ENCODE measurements at places on chromosomes 1 and 21.

- no peak for DNase-seq
Observed at GRCh38 chr1:66286307-66286706, 247.6 kb upstream of the SGIP1 start.

DNA sequence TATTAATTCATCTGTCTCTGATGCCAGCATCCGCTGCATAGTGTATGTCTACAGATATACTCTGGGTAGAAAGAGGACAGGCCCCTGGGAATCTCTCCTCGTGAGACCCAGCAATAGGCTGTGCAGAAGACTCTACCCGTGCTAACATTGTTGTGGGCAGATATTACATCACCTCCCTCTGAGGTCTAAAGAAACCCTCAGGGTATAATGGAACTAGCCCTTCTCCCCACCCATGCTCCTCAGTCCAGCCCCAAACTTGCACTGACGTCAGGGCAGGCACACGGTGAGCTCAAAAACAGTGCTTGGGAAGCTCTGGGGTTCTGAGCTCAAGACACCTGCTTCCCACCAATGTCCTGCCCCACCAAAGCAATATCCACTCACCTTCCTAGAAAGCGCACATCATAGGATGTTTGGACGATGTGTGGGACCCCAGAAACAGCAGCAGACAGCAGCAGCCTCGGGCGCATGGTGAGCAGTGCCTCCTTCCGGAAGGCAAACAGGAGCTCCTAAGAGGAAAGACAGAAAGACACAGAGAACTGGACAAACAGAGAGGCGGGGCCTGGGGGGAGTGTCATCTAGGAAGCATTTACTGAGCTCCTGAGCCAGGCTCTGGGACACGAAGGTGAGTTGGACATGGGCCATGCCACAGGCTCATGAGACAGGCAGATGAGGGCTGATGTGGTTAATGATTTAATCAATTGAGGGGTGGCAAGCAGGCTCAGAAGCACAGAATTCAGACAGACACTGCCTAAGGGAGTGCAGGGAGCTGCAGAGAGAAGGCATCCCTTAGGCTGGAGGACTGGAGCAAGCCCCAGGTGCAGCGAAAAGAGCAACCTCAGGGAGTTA lies 4.8 kb downstream of the OVGP1 start:
- DNase-seq, result peak; percentile 57

DNA sequence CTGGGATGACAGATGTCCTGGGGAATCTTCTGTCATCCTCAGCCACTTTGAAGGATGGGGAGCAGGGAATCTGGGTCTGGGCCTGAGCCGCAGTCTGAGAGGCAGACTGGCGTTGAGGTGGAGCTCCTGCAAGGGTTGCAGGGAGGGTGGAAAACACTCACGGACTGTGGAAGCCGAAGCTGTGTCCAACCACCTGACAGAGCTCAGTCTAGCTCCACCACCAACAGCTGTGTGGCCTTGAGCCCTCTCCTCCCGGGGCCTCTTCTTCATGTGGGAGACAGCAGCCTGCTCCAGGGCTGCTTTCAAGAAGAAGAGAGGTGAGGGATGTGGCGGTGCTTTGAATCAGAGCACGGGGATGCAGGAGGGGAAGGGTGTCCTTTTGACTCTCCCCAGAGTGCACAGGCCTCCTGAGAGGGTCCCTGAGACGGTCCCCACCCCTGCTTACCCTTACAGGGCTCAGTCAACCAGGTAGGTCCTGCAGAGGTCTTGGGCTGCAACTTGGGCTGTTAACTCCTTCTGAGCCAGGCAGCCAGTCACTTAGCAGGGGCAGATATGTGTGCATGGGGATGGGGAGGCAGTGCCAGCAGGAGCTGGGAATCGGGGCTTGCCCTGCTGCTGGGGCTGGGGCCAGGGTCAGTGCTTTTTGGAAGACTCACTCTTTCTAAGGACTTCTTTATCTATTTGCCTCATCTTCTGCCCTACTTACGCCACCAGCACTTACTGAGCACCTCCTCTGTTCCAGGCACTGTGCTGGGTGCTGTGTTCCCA lies 216.3 kb downstream of the PTPRU start:
- DNase-seq, result no peak

GRCh38 chr1:34896612-34897011 lies 32.8 kb downstream of the DLGAP3 start:
- no peak for DNase-seq

DNA sequence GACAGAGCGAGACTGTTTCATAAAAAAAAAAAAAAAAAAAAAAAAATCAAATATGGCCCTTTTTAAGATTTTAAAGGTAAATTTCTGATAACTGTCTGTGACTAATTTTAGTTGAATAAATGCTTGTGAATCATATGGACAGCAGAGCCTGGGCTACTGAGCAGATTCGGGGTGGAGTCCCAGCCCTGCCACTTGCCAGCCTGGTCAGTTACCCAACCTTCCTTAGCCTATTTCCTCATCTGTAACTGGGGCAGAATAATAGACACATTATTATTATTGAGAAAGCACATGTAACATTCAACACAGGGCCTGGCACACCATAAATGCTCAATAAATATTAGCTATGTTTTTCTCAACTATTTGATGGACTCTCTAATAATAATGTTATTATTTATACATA lies 11.2 kb upstream of the H3-3A start:
- no peak for DNase-seq

DNA sequence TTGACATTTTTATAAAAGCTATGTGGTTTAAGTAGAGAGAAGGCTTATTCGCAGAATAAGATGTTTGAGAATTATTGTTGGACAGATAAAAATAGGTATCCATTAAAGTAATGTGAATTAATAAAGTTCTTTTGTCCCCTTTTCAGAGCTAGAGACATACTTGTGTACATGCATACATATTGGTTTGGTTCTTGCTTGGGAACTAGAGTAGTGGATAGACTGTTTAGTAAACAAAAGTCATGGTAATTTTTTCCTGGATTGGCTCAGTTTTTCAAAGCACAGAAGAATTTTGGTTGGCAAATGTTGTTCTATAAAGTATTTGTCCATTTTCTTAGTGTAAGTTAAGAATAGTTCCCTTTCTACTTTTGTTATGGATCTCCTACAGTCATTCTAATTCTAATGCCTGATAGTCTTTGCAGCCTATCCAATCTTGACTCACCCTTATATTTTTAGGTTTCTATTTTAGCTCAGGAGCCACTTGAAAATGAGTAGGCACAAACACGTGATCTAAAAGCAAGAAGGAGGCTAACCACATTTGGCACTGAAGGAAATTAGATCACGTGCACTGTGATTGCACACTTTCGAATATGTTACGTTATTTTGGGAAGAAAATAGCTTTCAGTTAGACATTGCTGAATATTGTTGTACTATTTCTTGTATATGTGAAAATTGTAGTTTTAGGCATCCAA lies 47.0 kb downstream of the RABGAP1L start:
- no peak for DNase-seq

GRCh38 chr1:49651136-49651535 lies 372.6 kb downstream of the AGBL4 start:
- DNase-seq, result no peak

- no peak for DNase-seq
Observed at GRCh38 chr1:36346741-36347370, 23.4 kb upstream of the EVA1B start.

GRCh38 chr21:34675871-34676270 lies 7.1 kb downstream of the CLIC6 start:
- DNase-seq, result no peak

All from LoVo (cell line).